ENCODE measurements at places on chromosomes 2 and 18.

DNA sequence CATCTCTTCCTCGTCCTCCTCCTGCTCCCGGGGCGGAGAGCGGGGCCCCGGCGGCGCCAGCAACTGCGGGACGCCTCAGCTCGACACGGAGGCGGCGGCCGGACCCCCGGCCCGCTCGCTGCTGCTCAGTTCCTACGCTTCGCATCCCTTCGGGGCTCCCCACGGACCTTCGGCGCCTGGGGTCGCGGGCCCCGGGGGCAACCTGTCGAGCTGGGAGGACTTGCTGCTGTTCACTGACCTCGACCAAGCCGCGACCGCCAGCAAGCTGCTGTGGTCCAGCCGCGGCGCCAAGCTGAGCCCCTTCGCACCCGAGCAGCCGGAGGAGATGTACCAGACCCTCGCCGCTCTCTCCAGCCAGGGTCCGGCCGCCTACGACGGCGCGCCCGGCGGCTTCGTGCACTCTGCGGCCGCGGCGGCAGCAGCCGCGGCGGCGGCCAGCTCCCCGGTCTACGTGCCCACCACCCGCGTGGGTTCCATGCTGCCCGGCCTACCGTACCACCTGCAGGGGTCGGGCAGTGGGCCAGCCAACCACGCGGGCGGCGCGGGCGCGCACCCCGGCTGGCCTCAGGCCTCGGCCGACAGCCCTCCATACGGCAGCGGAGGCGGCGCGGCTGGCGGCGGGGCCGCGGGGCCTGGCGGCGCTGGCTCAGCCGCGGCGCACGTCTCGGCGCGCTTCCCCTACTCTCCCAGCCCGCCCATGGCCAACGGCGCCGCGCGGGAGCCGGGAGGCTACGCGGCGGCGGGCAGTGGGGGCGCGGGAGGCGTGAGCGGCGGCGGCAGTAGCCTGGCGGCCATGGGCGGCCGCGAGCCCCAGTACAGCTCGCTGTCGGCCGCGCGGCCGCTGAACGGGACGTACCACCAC lies 2.1 kb downstream of the GATA6 start:
- DNase-seq: no peak

DNA sequence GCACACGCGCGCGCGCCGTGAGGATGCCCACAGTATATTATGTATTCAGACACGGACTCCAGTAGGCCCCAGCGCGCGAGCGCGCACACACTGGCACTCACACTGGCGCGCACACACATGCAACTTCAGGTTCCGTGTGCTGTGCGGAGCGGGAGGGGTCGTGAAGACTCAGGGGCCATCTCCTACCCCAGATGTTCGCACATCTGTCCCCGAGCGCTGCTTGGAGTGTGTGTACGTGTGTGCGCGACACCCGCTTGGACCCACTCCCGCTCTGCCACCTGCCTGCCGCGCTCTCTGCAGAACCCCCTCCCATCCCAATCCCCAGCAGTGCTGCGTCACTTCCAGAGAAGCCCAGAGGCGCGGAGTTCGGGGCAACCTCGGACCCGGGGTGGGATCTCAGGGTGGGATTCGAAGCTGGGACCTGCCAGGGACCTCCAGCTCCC lies 2.6 kb downstream of the NRP2 start:
- no peak for DNase-seq

DNA sequence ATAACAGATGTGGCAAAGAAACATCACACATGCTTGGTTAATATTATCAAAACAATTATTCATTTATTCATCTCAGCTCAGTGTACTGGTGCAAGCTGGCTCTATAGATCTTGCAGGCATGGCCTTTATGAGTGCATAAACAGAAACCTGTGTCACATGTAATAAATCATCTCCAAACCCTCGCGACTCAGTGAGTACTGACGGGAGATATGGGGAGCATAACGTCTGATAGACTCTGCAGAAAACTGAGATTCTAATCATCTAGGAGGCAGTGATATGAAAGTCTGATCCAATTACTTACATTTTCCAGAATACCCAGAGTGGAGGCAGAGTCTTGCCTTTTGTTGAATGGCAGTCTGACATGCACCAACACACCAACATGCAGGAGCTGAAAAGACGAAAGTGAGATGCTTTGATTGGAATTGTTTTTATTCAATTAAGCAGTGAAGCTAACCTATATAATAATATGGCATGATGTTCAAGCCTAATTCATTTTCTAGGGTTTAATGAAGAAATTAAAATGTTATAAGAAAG lies 416.8 kb downstream of the RNF144A start:
- DNase-seq: no peak

GRCh38 chr2:287911-288757 lies at the start of gene ALKAL2:
ALKAL2 (minus strand) TSS chr2:288091; CDS start chr2:287835, 256 bp downstream.
- no peak for DNase-seq

- no peak for DNase-seq
Observed at GRCh38 chr2:144643537-144644336, 123.8 kb upstream of the ZEB2 start.

- no peak for DNase-seq
Observed at GRCh38 chr18:61350578-61350977, 17.3 kb downstream of the CDH20 start.

DNA sequence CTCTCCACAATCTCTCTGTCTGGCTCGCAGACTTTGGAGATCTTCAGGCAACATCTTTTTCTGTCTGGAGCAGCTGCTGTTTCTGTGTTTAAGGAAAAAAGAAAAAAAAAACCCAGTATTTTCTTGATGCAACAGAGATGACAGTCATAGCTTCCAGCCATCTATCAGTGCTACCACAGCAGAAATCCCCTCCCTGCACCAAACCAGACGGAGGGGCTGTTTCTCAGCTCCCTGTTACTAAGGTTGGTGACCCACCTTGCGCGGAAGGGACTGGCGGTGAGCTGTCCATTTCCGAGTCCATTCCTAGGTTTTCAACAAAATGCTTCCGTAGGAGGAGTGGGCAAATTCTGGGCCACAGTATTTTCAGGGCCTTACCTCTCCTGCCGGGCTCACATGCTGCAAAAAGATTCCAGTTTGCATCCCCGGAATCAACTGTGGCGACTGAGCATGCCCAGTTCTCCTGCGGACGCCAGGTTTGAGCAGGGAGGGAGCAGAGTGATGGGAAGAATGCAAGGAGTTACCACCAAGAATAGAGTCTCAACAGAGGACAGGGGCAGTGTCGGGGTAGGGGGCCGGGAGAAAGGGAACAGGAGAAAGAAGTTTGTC lies 1.2 kb downstream of the SLC4A10 start:
- no peak for DNase-seq

GRCh38 chr2:5473635-5474034 lies 218.5 kb upstream of the SOX11 start:
- no peak for DNase-seq

- DNase-seq: no peak
Observed at GRCh38 chr2:69644506-69644979, 1.0 kb upstream of the AAK1 start.

GRCh38 chr2:144099780-144100377 lies 420.0 kb downstream of the ZEB2 start:
- DNase-seq: no peak

DNA sequence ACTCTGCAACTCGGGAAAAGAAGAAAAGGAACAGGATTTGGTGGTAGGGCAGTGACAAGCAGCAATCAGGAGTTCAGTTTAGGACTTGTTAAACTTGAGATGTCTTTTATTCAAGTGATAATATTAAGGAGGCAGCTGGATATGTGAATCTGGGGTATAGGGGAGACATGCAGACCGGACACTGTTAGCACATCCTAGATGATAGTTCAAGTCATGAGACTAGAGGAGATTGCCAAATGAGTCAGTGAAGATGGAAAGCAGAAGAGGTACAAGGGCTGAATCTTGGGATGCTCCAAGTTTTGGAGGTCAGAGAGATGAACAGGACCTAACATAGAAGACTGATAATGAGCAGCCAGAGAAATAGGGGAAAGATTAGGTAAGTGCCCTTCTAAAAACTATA lies 69.5 kb upstream of the PSME4 start:
- DNase-seq: no peak

DNA sequence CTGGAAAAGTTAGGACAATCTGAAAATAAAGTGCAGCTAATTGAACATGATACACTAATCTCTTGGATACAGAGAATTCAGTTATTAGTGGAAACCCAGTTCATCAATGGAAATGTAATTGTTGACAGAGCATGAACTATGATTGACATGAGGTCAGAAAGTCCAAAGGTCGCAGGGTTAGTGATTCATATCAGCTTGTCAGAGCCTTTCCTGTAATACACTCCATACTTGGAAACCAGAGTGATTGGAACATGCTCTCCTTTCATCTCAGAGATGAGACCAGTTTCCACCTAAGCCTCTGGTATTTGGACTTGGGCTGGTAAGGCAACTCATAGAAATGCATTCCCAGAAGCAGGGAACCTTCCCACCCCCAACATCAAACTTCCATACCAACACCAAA lies 8.5 kb upstream of the NCKAP5 start:
- no peak for DNase-seq

DNA sequence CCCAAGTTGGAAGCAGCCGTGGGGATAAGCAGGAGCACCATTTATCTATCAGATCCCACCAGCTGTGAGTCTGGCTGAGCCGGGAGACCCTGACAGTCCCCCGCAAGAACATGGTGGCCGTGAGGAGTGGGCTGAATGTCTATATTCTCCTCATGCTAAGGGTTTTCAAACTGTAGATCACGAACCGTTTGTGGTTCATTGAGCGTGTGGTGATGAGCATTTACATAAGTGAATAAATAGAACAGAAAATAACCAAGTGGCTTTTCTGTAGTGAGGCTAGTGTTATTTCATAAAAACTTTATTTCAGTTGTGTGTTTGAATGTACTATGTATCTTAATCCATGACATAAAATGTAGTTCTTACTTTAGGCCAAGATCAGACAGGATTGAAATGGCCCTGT lies 190.2 kb upstream of the APCDD1 start:
- DNase-seq: no peak

GRCh38 chr18:80136679-80137078 lies 27.6 kb downstream of the ADNP2 start:
- DNase-seq: no peak

DNA sequence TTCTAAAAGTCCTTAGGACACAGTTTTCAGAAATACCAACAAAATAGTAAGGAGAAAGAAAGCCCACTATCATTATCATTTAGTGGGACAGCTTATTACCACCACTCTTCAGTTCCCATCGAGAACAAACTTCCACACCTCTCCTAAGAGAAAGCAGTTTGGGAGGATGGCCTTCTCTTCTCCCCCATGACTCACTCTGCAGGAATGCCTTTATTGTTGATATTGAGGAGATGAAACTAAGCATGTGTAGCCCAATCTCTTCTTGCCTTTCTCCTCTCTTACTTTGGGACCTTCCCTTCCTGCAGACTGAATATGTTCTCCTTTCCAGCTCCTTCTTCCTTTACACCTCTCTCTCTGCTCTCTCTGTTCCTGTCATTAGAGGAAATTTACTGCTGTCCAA lies 30.0 kb upstream of the ERMN start:
- no peak for DNase-seq

GRCh38 chr2:125711075-125711474 lies 944.9 kb upstream of the GYPC start:
- no peak for DNase-seq

GRCh38 chr2:74119912-74120825 lies 27.5 kb downstream of the BOLA3 start:
- DNase-seq: peak; percentile 75

- no peak for DNase-seq
Observed at GRCh38 chr2:113341191-113341869, 62.6 kb upstream of the PAX8 start.

DNA sequence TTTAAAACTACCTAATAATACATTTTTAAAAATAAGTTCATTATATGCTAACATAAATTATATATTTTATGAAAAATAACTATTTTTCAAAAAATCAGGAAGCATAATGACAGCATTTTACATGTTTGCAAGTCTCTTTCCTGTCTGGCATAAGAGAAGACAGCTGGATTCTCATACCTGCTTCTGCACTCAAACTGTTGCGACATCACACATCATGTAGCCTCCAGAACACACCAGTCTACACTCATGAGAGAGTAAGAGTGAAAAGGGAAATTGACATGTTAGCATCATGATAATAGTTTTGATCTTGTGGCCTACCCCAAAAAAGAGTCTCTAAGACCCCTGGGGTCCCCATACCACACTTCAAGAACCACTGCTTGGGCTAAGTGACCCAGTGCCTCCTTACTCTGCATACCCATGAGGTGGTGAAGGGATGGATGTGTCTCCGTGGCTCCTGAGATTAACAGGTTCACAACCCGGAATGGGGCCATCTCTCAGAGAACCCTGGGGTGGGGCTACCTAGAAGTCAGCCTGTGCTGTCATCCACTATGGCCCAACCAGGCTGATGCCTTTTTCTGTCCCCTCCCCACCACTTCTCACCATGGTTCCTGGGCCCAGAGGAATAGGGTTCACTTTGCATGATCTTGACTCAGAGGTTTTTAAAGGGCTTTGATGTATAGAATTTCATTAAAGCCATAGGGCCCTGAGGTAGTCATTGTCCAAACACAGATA lies 102.6 kb upstream of the DAPL1 start:
- no peak for DNase-seq

DNA sequence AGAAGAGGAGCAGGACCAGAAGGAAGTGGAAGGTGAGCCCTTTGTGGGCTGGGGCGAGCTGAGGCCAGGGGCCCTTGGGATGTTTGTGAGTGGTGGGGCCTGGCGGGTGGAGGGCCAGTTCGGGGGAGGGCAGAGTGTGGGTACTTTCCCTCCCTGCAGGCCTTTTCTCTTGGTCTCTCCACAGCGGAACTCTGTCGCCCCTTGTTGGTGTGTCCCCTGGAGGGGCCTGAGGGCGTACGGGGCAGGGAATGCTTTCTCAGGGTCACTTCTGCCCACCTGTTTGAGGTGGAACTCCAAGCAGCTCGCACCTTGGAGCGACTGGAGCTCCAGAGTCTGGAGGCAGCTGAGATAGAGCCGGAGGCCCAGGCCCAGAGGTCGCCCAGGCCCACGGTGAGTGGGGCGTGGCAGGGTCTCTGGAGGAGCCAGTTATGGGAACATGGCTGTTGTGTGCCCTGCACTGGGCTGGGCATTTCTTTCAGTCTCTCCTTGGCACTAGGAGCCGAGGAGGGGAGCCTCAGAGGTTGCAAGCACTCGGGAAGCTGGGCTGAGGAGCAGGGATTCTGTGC lies 10.8 kb downstream of the STK11IP start:
- no peak for DNase-seq

Measured in SHP77 treated with DMSO at 0.1 percent for 48 hours (cell line).